Activated naive CD4-positive, alpha-beta T cell (primary cell): ENCODE measurements at places on chromosomes 12 and 14.

DNA sequence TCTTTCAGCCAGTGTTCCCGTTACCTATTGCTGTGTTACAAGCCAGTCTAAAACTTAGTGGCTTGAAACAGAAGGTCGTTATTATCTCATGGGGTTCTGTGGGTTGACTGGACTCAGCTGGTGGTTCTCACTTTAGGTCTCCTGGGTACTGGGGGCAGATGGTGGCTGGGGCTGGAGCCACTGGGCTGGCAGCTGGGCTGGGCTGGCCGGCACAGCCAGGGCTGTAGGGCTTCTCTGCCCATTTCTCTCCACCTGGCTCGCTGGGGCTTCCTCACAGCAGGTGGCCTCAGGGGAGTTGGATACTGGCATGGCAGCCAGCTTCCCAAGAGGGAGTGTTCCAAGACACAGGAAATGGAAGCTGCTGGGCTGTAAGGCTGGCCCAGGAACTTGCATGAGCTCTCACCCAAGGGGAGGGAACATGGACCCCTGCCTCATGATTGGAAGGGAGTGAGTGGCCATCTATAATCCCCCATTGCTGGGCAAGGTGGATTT, 27.0 kb downstream of the TUNAR start:
- no peak for DNase-seq

DNA sequence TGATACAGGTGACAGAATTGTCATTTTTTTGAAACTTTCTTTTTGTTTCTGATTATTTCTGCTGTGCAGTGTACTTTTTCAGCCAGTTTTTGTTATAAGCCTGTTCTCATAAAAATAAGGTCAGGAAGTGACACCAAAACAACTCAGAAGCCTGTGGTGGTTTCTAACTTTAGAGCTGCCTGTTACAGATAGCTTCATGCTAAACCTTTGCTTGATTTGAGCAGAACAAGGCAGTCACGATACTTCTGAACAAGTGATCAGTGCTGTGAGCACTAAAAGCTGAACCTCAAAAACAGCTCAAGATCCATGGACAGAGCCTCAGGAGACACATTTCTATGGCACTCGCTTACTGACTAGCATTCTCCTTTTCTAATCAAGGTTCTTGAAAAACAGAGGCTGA, 82.0 kb downstream of the PRKCH start:
- no peak for DNase-seq

- no peak for DNase-seq
Measured at GRCh38 chr14:26255213-26255612, 342.6 kb downstream of the NOVA1 start.

DNA sequence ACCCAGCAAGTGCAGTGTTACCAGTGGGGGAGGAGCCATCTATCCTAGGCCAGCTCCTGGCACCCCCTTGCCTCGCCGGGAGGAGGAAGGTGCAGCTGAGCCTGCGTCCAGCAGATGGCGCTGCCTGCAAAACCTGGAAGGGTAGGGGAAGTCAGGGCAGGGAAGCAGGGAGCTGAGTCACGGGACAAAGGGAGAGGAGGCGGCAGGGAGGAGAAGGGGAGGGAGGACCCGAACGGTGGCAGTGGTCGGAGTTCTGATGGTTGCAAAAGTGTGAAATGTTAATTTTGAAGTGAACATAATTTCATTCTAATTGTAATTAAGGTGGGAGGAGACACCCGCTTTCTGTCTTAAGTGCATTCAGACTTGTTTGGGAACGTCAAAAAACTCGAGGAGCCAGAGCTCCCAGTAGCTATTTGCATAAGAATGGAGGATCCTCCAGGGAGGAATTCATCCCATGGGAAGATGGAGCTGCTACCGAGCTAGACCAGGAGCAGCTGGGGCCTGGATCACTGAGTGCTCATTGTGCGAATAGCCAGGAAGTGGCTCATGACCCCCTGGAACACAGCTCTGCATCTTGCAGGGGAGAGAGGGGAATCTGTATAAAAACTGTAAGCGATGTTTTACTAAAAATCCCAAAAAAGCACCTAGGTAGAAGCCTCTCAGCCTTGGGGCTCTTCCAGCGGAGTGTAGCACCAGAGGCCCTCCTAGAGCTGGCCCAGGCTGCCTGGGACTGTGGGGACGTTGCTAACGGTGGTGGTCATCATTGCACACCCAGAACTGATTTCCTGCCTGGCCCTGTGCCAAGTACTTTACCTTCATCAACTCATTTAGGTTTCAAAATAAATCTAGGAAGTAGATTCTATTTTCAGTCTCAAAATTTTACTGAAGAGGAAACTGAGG, 59.5 kb downstream of the EMP1 start:
- DNase-seq: peak; percentile 23

GRCh38 chr12:31584782-31585181, 6.2 kb downstream of the DENND5B start:
- no peak for DNase-seq
